Cardiac muscle cell (in vitro differentiated cells and primary cell): ENCODE measurements at places on chromosomes 4 and X.

GRCh38 chr4:170414360-170414759, 324.6 kb upstream of the AADAT start:
- no peak overlapping the region for H3K27ac ChIP-seq
- no peaks in the 10 kb centered on the region for H3K27me3 ChIP-seq
- H3K36me3 ChIP-seq, result no peaks in the 10 kb centered on the region
- H3K4me1 ChIP-seq, result no peaks in the 10 kb centered on the region

DNA sequence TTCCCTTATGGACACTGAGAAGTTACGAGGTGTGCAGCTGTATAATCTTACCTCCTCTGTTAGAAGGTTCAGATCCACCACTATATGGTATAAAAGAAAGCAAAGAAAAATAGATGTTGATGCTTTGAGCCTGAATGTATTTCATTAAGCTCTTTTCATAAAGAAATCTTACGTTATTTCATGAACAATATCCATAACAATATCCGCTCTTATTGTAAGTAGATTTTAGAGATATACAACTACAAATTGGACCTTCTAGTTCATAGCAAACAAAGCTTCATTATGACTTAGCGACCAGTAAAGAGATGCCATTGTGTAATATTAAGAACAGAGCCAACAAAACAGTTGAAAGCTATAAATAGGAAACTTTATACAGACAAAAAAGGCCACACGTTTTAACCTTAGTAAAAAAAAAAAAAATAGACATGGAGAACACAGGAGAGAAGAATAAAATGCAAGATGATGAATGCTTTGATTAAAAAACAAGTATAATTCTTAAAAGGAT, 203.6 kb downstream of the PDGFC start:
- H3K4me3 ChIP-seq, result no peak overlapping the region
- H3K27ac ChIP-seq, result no peak overlapping the region
- H3K36me3 ChIP-seq, result no peaks in the 10 kb centered on the region
- no peak for DNase-seq
- no peaks in the 10 kb centered on the region for H3K27me3 ChIP-seq

GRCh38 chrX:47619486-47620302, at the start of gene SYN1:
Gene SYN1, minus strand, starts transcription at chrX:47619857. Its CDS starts 129 bp downstream, at chrX:47619728.
- H3K4me1 ChIP-seq, result no peaks in the 10 kb centered on the region
- H3K27me3 ChIP-seq, result peaks cover 8% of the 10 kb centered on the region
- no peak within 1 kb of the TSS for H3K27ac ChIP-seq

DNA sequence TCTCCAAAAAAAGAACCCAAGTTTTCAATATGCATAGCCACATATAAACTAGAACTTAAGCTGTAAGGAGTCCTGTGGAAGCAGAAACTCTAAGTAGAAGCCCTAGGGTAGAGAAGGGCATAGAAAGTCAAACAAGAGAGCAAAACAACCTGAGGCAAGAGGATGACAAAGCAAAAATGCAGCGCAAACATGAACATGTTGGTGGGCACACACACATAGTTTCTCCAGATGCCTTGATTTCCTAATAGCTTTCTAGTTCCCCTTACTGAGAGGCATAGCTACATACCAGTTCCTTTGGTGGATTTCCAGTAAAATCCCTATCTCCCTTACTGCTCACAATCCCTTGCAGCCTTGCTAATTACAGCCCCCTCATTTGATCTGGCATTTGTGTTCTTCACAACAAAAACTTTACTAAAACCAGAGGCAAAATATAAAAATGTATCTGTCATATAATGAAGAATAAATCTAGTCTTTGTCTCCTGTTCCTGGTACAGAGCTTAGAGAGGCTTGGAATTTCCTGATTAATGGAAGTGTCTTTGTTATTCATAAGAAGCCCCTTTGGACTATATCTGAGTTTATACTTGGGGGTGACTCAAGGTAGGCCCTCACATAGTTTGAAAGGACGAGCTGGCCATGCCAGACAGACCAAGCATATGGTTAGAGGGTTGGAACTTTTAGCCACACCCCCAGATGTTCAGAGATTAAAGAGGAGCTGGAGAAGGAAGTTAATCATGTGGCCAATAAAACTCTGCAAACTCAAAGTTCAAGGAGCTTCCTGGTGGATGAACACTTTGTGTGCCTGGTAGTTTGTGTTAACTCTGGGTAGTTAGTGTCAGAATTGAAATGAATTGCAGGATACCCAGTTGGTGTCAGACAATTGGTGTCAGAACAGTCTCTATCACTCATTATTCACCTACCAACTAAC, 52.7 kb upstream of the ZCCHC13 start:
- DNase-seq, result peak; percentile 82
- no peaks in the 10 kb centered on the region for H3K36me3 ChIP-seq
- H3K27ac ChIP-seq, result peak overlapping the region; percentile 61

DNA sequence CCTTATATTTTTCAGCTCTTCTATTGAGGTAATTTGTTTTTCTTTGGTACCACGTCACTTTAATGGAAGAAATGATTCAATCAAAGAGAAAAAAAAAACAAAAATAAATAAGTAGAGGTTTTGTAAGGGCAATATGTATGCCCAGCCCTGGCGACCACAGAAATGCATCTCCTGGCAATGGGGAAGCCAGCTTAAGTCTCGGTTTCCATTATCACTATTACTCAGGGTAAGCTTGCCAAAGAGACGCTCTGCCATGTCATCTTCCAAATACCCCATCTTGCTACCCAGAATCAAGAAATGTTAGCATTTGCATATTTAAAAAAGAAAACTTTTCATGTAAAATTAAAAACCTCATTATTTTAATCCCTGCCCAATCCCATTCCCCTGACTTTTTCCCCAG, 68.8 kb downstream of the FAM47C start:
- DNase-seq, result no peak
- no peaks in the 10 kb centered on the region for H3K27me3 ChIP-seq
- H3K4me1 ChIP-seq, result no peaks in the 10 kb centered on the region
- no peaks in the 10 kb centered on the region for H3K36me3 ChIP-seq
- H3K27ac ChIP-seq, result no peak overlapping the region
- no peak overlapping the region for H3K4me3 ChIP-seq

DNA sequence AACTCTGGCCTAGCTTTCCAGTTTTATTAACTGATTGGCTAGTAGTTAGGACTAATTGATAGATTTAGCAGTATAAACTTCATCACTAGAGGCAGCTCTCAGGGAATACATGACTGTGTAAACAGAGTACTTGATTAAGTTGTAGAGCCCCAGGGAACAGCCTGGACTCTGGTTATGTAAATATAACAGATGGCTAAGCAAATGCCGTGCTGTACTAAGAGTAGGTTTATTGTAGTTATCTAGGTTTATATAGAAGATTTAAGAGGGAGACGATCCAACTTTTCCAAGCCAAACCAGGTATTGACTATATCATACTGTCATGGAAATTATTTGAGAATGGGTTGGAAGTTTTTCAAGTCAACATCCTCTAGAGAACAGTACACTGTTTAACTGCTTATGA, 463.4 kb upstream of the GRID2 start:
- H3K27ac ChIP-seq, result no peak overlapping the region
- no peak overlapping the region for H3K4me3 ChIP-seq
- no peaks in the 10 kb centered on the region for H3K36me3 ChIP-seq
- H3K27me3 ChIP-seq, result no peaks in the 10 kb centered on the region

- peaks cover 30% of the 10 kb centered on the region for H3K4me1 ChIP-seq
- no peak overlapping the region for H3K4me3 ChIP-seq
- H3K27me3 ChIP-seq, result no peaks in the 10 kb centered on the region
- no peaks in the 10 kb centered on the region for H3K36me3 ChIP-seq
- DNase-seq, result peak; percentile 92
Measured at GRCh38 chr4:147360301-147360700, 120.6 kb upstream of the EDNRA start.
